ENCODE measurements at places on chromosomes 6 and 20.

- DNase-seq: no peak
- no peaks in the 10 kb centered on the region for H3K4me1 ChIP-seq
- H3K4me3 ChIP-seq: no peak overlapping the region
- H3K27me3 ChIP-seq: no peaks in the 10 kb centered on the region
- H3K27ac ChIP-seq: no peak overlapping the region
- H3K36me3 ChIP-seq: no peaks in the 10 kb centered on the region
Measured at GRCh38 chr6:112503091-112503596, 156.0 kb downstream of the RFPL4B start.

GRCh38 chr6:152356662-152357061, 280.5 kb downstream of the SYNE1 start:
- peaks cover 51% of the 10 kb centered on the region for H3K36me3 ChIP-seq
- H3K4me3 ChIP-seq: no peak overlapping the region
- H3K27me3 ChIP-seq: no peaks in the 10 kb centered on the region
- H3K27ac ChIP-seq: no peak overlapping the region
- H3K4me1 ChIP-seq: no peaks in the 10 kb centered on the region
- DNase-seq: no peak

DNA sequence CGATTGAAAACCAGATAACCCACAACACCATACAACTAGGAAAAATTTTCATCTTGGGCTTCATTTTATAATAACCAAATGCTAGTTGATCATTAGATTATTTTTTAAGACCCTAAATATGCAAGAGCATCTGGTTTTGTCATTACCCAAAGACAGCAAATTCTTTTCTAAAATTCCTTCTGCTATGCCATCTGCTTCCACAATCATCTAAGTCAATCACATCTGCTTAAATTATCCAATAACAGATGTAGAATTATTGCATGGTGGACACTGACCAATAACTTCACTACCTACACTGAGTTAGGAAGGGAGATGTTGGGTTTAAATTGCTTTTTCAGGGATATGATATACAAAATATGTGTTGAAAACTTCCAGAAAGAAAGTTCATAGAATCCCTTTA, 41.9 kb downstream of the PKHD1 start:
- DNase-seq: no peak
- H3K27me3 ChIP-seq: no peaks in the 10 kb centered on the region
- peaks cover 18% of the 10 kb centered on the region for H3K4me1 ChIP-seq
- H3K4me3 ChIP-seq: no peak overlapping the region
- H3K36me3 ChIP-seq: no peaks in the 10 kb centered on the region
- no peak overlapping the region for H3K27ac ChIP-seq

- H3K36me3 ChIP-seq: no peaks in the 10 kb centered on the region
- no peak overlapping the region for H3K4me3 ChIP-seq
- no peak for DNase-seq
- no peaks in the 10 kb centered on the region for H3K27me3 ChIP-seq
- H3K4me1 ChIP-seq: peaks cover 15% of the 10 kb centered on the region
Measured at GRCh38 chr6:113587078-113587699, 270.0 kb upstream of the MARCKS start.

DNA sequence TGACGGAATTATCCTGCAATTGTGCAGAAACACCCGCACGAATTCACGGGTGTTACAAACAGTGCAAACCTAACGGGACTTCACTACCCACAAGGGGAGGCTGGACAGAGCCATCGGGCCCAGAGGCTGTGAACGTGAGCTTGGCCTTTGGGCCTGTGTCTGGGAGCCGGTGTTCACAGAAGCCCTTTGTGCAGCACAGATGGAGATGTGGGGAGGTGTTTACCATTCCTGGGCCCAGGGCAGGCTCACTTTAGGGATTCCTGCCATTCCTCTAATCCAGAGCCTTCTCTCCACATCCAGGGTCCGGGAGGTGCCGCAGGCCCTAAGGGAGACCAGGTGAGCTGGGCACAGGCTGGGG, 15.0 kb downstream of the COL9A3 start:
- no peaks in the 10 kb centered on the region for H3K36me3 ChIP-seq
- H3K27me3 ChIP-seq: no peaks in the 10 kb centered on the region
- H3K27ac ChIP-seq: peak overlapping the region; percentile 6
- no peak overlapping the region for H3K4me3 ChIP-seq

DNA sequence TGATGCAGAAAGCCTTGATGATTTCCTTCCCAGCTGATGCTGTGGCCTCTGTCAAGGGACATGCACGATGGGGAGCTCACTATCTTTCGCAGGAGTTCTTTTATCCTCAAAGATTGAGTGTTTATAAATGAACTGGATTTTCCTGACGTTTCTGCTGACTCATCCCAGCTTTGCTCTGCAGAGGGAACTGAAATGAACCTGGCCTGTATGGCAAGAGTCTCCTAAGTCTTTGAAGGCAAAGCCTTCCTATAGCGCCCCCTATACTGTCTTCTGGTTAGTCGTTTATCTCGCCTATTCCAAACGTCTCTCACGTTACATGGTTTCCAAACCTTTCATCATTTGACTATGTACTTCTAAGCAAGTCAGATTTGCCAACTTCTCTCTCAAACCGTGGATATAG, 565.3 kb downstream of the KIF16B start:
- no peaks in the 10 kb centered on the region for H3K36me3 ChIP-seq
- no peak overlapping the region for H3K27ac ChIP-seq
- no peak overlapping the region for H3K4me3 ChIP-seq
- H3K4me1 ChIP-seq: no peaks in the 10 kb centered on the region
- H3K27me3 ChIP-seq: no peaks in the 10 kb centered on the region

GRCh38 chr6:46058951-46059350, 43.3 kb upstream of the CLIC5 start:
- no peaks in the 10 kb centered on the region for H3K36me3 ChIP-seq
- H3K27ac ChIP-seq: no peak overlapping the region
- no peak overlapping the region for H3K4me3 ChIP-seq
- no peaks in the 10 kb centered on the region for H3K4me1 ChIP-seq
- no peak for DNase-seq

DNA sequence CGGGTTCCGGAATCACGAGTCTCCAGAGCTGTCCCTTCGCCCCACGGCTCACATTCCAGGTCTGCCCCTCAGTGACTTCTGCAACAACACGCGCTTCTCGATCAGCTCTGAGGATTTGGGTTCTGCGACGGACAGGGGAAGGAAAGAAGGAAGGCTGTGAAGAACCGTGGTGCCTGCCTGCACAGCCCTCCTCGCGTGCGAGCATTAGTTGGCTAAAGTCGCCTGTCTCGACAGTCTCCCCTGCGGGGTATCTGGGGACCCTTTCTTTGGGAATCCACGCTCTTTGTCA, 23.1 kb downstream of the VPS52 start:
- no peaks in the 10 kb centered on the region for H3K27me3 ChIP-seq
- H3K27ac ChIP-seq: peak overlapping the region; percentile 89
- DNase-seq: no peak
- H3K4me3 ChIP-seq: peak overlapping the region; percentile 59

DNA sequence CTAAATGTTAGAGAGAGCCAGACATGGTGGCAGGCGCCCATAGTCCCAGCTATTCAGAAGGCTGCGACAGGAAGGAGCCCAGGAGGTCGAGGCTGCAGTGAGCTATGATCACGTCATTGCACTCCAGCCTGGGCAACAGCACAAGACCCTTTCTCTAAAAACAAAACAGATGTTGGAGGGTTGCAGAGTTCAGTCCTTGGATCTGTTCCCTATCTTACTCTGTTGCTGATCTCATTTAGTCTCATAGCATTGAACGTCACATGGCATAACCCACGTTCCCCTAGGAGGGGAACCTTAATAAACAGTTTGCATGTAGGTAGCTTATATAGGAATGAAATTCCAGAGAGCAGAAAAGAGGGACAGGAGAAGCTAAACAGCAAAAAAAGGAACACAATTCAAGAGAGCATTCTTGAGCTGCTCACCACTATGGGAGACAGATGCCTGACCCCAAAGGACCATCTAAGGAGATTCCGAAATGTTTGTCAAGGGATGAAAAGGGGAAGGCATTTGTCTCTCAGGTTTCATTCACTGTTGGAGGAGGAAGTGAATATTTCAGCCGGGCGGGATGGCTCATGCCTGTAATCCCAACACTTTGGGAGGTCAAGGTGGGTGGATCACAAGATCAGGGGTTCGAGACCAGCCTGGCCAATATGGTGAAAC, 54.6 kb upstream of the PIM1 start:
- no peak for DNase-seq
- no peaks in the 10 kb centered on the region for H3K36me3 ChIP-seq
- no peak overlapping the region for H3K27ac ChIP-seq
- no peak overlapping the region for H3K4me3 ChIP-seq

DNA sequence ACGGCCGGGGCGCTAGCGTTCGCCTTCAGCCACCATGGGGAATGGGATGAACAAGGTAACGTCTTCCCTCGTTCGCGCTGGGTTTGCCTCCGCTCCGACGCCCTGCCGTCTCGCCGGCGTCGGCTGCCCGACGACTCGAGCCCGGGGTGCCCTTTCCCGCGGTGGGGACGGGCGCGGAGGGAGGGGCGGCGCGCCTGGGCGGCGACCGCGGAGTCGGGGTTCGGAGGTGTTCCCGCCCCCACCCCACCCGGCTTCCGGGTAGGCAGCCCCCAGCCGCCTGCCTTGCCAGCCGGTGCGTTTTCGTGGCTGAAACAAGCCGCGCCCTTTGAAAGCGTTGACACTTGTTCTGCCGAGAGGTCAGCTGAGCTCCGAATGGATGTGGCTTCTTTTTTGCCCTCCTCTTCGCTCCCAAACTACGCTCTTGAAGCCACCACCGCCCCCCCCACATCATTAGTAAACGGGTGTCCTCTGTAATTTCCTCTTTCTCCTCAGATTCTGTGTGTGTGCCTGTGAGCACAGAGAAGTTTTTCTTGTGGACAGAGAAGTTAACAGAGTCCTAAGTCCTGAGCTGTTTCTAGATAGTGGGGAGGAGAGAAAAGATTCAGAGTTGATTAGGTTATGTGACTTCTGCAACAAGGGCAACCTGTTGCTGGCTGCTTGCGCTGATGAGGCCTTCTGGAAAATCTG, 362 bp downstream of the DUSP22 start:
- H3K4me1 ChIP-seq: no peaks in the 10 kb centered on the region
- H3K36me3 ChIP-seq: no peaks in the 10 kb centered on the region
- H3K4me3 ChIP-seq: peak overlapping the region; percentile 71
- no peaks in the 10 kb centered on the region for H3K27me3 ChIP-seq
- peak; percentile 86 for DNase-seq

DNA sequence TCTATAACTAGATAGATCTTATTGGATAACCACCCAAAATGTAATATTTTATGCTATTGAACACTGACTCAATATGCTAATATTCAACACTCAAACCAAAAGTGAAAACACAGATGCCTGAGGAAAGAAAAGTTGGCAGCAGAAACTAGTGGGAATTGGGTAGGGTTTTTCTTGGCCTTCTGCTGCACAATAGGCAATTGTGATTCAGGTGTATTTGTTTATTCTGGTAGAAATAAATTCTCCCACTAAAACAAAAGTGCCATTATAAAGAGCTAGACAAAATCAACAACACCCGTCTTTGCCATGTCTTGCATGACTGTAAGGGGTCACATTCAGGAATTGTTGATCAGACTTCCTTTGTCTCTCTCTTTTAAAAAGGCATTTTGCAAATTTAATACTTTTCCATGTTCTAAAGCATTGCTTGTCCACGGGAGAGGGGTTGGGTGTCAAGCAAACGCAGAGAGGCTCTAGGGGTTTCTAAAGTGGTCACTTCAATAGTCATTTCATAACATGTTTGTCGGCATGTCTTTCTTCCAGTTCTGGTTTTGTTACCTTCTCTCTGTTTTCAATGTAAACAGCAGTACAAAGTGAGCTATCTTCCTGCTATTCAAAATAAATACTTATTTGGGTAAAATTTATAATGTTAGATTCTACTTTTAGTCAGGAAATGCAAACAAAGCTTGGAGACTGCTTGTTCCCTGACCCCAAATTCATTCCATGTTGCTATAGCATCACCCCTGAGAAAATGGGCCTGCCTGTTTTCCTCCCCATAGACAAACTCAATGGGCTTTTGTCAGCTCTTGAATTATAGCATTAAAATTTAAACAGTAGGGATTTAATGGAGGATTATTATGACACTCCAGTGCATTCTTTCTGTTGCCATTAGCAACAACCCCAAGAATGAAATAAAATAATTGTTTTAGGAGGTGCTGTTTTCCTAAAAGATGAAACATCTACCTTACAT, 217.0 kb upstream of the CCN2 start:
- H3K4me1 ChIP-seq: no peaks in the 10 kb centered on the region
- H3K27me3 ChIP-seq: no peaks in the 10 kb centered on the region
- H3K4me3 ChIP-seq: no peak overlapping the region
- DNase-seq: no peak

GRCh38 chr6:51901766-51902764, 185.3 kb downstream of the PKHD1 start:
- H3K27ac ChIP-seq: no peak overlapping the region
- no peak overlapping the region for H3K4me3 ChIP-seq
- H3K27me3 ChIP-seq: no peaks in the 10 kb centered on the region
- DNase-seq: no peak
- no peaks in the 10 kb centered on the region for H3K4me1 ChIP-seq

- H3K27me3 ChIP-seq: peaks cover 13% of the 10 kb centered on the region
- H3K27ac ChIP-seq: no peak overlapping the region
- H3K4me1 ChIP-seq: peaks cover 37% of the 10 kb centered on the region
- DNase-seq: no peak
- H3K36me3 ChIP-seq: no peaks in the 10 kb centered on the region
Measured at GRCh38 chr6:72620871-72621290, 983 bp upstream of the KCNQ5 start.

DNA sequence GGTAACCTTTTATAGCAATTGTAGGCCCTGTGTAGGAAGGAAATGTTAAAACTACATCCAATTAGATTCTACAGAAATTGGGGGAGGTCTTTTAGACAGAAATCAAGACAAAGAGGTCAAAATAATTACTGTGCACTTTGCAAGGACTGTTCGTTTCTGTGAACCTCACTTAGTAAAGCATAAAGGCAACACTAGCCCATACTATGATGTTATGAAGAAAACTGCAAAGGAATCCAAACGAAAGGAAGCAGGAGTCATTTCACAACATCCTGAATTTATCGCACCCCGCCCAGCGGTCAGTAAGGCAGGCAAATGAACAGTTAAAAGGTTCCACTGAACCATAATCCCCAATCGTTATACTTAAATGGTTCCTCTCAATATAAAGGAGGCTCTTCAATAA, 429.5 kb upstream of the ARID1B start:
- no peak overlapping the region for H3K4me3 ChIP-seq
- no peaks in the 10 kb centered on the region for H3K4me1 ChIP-seq
- H3K36me3 ChIP-seq: no peaks in the 10 kb centered on the region
- H3K27ac ChIP-seq: no peak overlapping the region

- no peaks in the 10 kb centered on the region for H3K27me3 ChIP-seq
- peak overlapping the region; percentile 16 for H3K4me3 ChIP-seq
- peak overlapping the region; percentile 97 for H3K27ac ChIP-seq
- peaks cover 28% of the 10 kb centered on the region for H3K36me3 ChIP-seq
- H3K4me1 ChIP-seq: peaks cover 44% of the 10 kb centered on the region
Measured at GRCh38 chr6:43774776-43775534, 4.9 kb downstream of the VEGFA start.

DNA sequence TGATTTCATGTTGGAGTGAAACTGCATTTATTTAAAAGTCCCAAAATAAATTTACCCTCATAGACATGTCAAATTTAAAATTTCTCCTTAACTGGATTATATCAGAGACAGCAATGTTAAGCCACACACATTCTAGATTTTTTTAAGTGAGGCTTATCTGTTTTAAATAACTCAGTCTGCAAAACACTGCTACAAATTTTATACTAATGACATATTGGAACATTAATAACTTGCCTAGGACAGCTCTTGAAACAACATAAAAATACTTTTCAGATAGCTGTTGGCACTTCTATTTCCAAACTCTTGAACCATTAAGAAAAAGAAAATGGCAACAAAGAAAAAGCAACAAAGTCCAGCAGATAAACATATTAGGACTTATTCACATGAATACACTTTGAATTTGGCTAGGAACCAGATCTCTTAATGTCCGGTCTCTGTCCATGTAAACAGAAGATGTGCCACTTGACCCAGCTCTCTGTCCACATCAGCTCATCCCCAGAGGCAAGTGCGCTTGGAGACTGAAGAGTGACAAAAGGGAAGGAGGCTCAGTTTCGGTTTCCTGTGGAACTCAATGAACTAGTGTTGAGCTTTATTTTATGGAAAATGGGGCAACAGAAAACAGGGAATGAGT, 219.3 kb upstream of the THBS2 start:
- no peak for DNase-seq
